ENCODE measurements at places on chromosomes 16 and 17.

GRCh38 chr17:47653442-47653841 is 3.7 kb downstream of the KPNB1 start:
- no peak for DNase-seq

GRCh38 chr16:4537376-4538343 is 913 bp downstream of the CDIP1 start:
- no peak for DNase-seq

DNA sequence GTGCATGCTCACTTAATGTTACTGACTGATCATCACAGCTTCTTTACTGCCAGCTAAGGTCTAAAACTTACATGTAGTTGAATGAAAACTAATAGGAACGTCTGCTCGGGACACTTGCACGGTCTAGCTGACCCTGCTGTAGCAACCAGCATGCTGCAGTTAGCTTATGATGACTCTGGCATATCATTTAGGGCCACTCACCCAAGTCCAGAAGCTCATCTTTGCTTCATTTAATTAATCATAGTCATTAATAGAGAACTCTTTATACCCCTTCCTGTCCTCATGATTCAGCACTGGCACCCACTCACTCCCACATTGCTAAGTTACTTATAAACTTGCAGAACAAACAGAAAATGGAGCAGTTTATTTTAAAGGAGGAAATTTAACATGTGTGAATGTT is 136.3 kb downstream of the NLK start:
- no peak for DNase-seq

- DNase-seq = no peak
These were observed 16.4 kb upstream of the RBFOX3 start for GRCh38 chr17:79627184-79627765.

DNA sequence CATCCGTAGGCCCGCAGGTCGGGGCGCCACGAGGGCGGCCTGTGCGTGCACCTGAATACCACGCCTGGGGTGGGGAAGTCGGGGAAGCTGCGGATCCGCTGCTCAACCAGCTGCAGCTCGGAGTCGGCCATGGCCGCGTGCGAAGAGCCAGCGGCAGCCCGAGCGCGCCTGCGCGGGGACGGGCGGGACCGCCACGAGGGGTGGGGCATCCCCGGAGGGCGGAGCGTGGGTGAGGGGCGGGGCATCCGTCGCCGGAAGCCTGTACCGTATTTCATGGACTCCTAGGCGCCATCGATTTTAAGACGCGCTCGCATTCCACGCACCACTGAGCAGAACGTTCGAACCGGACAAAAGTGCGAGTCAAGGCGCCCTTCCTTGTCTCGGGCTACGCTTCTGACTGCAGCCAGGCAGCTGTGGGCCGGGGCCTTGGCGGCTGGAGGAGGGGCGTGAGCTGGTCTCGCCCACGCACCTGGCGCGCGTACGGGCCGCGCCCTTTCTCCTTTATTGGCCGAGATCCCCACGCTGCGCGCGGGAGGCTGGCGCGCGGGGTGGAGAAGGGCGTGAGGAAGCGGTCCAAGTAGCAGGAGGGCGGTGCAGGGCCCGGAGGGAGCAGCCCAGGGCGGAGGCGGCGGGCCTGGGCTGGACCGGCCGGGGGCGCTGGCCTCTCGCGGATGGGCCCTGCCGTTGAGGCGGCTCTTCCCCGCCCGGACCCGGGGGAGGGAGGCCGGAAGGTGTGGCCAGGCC is at the start of gene APRT:
Gene APRT (minus strand): TSS at position 160 of the 744 bp plus-strand sequence. CDS start 29 bp downstream, at position 131.
- DNase-seq = peak; percentile 97

GRCh38 chr17:49132699-49133364 is at the start of gene B4GALNT2:
B4GALNT2 (plus strand) TSS chr17:49132769; CDS start chr17:49132793, 24 bp downstream.
- DNase-seq = no peak

DNA sequence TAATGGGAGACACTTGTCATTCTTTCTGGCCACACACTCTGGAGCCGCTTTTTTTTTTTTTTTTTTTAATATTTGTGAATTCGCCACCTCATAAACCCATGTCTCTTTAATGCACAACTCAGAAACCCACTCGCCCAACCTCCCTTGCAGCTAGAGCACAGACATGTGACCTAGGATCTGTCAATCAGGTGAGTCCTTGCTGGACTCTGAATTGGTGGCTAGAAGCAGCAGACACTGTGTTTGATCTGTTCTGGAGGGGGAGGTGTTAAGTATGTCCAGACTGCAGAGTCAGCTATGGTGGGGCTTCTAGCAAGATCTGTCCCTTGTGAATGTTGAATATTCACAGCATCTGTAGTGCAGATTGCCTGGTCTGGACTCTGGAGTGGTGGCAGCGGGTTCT is 112.1 kb downstream of the PRKCB start:
- DNase-seq = no peak

- DNase-seq = no peak
These were observed 75.1 kb downstream of the WSB1 start for GRCh38 chr17:27368980-27369379.

DNA sequence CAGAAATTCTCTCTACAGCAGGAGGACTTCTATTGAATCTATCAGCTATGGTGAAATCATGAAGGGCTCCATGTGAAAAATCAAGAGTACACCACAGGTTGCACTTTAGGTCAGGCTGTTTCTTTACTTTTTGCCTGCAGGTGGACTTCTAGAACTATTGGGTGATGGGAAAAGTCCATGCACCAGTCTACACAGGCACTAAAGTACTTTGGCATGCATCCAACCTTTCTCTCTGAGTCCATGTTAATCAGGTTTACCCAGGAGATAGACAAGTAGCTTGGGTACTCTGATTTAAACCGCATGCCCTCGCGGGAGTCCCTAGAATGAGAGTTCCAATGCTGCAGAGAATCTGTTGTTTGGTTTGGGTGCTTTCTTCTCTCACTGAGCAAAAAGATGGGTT is 9.1 kb upstream of the ANKFN1 start:
- no peak for DNase-seq

DNA sequence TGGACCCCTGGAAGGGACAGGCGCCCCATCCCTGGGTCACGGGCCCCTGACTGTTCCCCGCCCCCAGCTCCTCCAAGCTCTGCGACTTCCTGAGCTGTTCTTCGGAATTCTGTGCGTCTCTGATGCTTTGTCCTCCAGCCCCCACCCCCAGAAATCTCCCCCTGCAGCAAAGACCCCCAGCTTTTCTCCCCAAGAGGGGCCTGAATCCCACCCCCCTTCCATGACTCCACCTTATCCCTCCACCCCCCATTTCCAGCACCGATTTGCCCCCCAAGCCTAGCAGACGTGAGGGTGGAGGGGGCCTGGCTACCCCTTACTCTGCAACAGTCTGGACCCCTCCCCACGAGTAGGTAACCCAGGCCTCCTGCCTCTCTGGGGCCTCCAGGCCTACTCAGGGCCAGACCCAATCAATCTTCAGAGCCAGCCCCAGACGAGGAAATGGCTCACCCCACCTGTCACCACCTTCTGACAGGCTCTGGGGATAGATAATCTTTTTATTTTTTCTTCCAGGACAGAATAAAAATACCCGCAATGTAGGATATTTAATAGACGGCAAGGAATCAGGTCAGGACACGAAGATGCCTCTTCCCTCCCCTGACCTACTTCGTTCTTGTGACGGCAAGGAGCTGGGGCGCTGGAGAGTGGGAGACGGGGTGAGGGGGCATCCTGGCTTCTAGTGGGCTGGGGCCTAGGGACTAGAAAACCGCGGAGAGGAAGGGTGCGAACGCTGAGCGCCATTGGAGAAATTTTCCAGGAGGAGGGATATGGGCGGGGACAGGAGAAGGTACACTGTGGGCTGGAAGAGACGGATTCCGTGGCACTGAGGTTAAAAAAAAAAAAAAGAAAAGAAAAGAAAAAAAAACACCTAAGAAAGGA is 744 bp upstream of the PLXDC1 start:
- DNase-seq = no peak

DNA sequence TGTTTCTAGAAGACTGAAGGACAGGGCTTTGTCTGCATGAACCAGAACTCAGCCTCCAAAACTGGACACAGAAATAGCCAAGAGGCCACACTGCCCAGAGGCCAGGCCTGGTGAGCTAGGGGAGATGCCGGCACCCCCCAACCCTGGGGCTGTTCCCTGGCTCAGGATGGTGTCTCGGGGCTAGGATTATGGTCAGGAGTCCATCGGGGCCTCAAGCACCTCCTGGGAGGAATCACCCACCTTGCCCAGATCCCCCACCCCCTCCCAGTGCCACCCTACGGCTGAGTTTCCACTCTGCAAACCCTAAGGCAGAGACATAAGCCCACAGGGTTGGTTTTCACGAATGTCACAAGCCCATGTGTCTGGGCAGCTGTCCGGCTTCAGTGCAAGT is 37.2 kb downstream of the SLC7A5 start:
- no peak for DNase-seq

DNA sequence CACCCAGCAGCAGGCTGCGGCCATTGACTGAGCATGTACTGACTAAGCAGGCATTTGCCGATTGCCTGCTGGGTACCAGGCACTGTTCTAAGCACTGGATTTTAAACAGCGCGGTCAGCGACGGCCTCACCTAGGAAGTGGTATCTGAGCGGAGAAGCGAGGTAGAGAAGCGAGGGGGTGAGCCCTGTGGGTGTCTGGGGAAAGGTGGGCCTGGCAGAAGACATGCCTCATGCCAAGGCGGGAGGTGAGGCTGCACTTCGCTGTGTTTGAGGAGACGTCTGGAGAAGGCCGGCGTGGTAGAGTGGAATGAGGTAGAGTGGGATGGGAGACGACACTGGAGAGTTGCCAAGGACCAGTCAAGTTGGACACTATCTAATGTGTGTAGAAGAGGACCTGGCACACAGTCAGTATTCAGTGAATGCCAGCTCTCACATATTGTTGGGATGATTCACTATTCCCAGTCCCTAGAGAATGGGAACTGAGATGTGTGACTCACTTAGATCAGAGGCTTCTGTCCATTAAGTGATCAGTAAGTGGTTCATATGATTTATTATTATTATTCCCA is 14.4 kb downstream of the SYCE1L start:
- no peak for DNase-seq

DNA sequence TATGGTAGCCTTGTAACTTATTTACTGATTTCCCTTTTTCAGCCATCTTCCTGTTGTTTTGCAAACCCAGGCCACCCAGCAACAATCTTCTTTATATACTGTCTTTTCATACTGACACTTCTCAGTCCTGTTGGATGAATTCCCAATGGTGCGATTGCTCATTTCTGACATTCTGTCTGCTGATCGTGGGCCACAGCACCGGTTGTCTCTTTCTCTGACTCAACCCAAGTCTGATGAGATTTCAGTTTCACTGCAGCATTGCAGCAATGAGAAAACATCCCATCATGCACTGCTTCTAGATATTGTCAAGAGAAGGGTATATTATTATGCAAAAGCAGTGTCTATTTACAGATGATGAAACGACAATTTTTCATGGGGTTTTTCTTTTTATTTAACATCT is 349.2 kb upstream of the HSBP1 start:
- peak; percentile 14 for DNase-seq

- DNase-seq = no peak
These were observed 43.9 kb upstream of the SLC5A11 start for GRCh38 chr16:24801761-24802302.

- no peak for DNase-seq
These were observed 24.9 kb downstream of the ERCC4 start for GRCh38 chr16:13944816-13945215.

DNA sequence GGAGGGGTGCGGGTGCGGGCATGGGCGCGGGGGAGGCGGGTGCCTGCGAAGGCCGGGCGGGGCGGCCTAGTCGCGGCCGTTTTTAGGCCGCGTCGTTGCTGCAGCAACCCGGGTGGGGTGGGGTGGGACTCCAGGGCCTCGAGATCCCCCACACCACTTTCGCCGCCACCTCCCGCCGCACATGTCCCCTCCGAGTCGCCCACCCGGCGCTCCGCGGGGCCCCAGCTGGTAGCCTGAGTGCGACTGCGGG is 11.3 kb downstream of the TBX2 start:
- no peak for DNase-seq

DNA sequence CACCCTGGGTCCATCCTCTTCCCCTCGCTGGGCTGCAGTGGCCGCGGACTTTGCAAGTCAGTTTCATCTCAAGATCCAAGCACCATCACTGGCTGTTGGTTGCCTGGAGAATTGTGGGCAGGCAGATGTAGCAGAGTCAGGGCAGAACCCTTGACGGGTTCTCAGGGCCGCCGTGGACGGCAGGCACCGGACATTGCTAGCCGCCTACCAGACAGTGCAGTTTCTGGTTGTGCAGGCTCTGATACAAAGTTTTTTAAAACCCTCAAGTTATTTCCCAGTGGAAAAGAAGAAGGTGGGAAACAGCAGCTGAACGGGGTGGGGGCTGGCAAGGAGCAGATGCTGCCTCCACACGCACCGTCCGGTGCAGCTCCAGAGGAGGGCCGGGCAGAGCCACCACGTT is 3.4 kb downstream of the MAPK8IP3 start:
- DNase-seq = no peak

- DNase-seq = no peak
These were observed 70.6 kb upstream of the CLEC3A start for GRCh38 chr16:77951788-77952187.

DNA sequence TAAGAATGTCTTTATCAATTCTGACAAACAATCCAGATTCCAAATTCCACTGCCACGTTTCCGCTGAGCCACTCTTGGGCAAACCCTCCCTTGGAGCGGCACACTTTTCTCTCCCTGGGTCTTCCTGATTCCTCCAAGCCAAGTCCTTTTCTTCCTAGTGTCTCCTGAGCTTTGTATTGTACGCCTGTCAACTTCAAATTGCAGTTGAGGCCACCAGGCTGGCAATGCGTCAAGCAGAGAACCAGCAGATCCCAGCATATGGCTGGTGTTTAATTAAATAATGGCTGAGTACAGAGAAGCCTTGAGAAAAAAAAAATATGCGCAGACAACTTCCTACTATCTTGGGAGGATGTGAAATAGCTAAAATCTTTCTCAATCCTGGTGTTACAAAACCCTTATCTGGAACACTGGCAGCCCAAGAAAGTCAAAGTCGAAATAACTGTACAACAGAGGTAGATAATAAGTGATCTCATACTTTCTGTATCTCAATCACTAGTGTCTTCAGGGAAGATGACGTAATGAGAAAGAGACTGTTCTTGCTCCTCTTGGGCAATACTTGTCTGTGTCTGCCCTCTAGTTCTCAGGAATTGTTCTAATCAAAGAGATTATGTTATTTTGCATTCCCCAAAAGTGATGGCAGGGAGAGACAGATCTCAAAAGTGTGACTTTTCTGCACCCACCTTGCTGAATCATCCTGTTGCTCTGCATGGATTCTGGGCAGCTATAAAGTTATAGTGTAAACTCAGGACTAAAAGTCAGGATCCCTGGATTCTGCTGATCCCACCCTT is 15.0 kb downstream of the SMIM36 start:
- no peak for DNase-seq

DNA sequence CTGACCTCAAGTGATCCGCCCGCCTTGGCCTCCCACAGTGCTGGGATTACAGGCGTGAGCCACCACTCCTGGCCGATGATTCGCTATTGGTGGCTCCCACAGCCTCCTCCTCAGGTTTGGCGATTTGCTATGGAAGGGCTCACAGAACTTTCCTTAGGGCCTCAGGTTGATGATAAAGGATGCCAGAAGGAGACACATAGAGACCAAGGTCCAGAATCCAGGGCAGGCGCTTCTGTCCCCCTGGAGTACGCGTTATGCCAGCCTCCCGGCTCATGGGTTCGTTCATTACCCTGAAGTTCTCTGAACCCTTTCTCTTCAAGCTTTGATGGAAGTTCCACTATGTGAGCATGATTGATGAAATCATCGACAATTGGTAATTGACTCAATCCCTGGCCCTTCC is 19.9 kb downstream of the LGALS3BP start:
- DNase-seq = no peak

GRCh38 chr16:87317750-87318644 is 805 bp upstream of the C16orf95 start:
- DNase-seq = peak; percentile 34

- DNase-seq = no peak
These were observed 21.3 kb downstream of the DEF8 start for GRCh38 chr16:89969741-89970410.

Data from stimulated activated naive B cell treated with anti-CD40 and anti-IgM and Interleukin-4, amounts not matched to agents 10 μg/mL and 1 μg/mL and 100 μg/mL, for 72 hours (primary cell).